Muscle of back (tissue), 13 donors: ENCODE measurements at places on chromosomes 12 and 14. TPM values are rescaled to one million over a fixed set of nuclear protein-coding genes. Genes with fewer than 3 reads are reported as not detected.

ELK3 gene
- 42.2 TPM for polyA plus RNA-seq

SYCP3 gene
- polyA plus RNA-seq = 0.47 TPM

PPP1R36 gene
- polyA plus RNA-seq = 0.33 TPM

GLIPR1L2 gene
- 1.5 TPM for polyA plus RNA-seq

DHH gene
- polyA plus RNA-seq = 0.63 TPM

PTGER2 gene
- 1.1 TPM for polyA plus RNA-seq

DNA sequence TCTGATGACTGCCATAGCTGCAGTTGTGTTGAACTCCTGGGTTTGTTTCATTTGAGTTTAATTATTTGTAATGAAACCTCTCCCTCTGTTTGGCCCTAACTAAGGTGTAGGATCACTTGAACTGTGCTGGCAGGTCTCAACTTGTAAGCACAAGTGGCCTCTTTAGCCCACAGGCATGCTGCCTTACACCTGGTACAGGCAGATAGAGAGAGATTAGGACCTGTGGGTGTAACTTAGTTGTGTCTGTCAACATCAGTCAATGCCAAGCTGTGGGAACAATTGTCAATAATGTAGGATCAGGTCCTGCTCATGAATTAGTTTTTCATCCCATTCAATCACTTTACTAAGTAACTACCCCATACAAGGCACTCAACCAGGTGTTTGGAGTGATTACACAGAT is 263.0 kb upstream of the G2E3 start:
- no peak for DNase-seq

DNA sequence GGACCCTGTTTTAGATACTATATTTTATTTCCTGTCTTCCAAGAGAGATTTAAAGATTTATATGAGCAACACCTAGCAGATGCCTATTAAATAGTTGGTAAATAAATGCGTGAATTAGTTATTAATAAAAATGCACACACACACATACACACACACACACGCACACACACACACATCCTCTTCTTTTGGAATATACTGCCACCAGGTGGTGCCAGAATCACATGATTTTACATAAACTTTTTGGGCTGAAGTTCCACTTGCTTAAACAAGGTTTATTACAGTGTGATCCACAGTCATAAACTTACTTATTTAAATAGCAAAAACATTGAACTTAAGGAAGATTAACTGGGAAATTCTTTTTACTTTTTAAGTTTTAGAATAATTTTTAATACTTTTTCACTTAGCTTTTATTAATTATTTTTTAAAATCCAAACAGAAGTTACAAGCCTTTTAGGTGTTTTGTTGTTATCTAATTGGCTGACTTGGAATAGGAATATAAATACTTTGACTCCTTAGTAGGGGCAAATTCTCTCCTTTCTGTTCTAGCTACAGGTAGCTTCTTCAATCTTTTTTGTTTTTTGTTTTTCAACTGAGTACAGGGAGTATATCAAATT is 17.5 kb downstream of the RAD51B start:
- DNase-seq = peak; percentile 76

- no peak for DNase-seq
Observed at GRCh38 chr12:25054783-25055144, 105.9 kb upstream of the BCAT1 start.

DNA sequence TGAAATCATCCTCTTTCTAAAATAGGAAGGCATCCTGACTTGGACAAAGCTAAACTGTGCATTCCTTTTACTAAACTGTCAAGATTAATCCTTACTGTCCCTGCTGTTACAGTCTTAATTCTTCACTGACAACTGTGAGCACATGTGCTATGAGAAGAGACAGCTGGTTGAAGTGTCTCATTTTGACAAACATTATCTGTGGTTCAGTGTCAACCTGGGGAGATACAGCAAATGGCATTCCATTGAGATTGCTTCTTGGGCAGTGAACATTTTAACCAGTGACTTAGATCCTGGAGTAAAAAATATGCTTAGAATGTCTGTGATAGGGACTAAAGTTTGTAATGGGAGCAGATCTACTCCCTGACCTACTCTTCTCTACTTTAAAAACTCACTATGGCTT is 552.6 kb upstream of the ATP2B1 start:
- DNase-seq = peak; percentile 39

GRCh38 chr12:111431772-111432171 is 26.0 kb downstream of the SH2B3 start:
- no peak for DNase-seq

DNA sequence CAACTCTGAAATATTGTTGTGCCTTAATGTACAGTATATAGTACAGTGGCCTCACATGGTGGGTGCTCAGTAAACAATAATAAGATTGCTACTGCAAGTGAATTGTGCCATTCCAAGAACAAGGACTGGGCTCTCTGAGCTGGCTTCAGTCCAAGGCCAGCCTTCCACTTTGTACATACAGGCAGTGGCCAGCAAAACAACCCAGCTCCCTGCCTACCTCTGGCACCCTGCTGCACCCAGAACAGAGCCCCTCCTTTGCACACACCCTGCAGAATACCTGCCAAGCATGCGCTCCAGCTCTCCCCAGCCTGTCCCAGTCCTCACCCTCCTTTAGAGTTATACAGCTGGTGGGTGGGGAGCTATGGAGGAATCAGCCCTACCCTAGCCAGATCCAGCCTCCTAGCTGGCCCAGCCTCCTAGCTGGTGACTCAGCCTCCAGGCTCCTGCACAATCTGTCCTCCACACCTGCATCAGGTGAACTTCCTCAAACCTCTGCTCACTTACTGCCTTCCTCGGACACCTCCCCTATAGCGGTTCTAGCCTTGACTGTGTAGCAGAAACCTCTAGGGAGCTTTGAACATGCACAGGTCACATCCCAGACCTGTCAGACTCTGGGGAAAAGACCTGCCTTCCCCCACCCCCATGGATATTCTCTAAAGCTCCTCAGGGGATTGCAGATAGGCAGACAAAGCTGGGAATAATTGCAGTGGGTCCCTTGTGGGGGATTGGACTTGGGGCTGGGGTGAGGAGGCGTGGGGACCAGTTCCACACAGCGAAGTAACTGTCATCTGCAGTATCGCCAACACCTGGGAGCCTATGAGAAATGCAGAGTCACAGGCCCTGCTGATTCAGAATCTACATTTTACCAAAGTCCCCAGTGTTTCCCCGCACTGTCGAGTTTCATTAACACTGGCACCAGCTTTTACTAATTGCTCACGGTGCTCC is 17.9 kb downstream of the ZDHHC22 start:
- no peak for DNase-seq

DNA sequence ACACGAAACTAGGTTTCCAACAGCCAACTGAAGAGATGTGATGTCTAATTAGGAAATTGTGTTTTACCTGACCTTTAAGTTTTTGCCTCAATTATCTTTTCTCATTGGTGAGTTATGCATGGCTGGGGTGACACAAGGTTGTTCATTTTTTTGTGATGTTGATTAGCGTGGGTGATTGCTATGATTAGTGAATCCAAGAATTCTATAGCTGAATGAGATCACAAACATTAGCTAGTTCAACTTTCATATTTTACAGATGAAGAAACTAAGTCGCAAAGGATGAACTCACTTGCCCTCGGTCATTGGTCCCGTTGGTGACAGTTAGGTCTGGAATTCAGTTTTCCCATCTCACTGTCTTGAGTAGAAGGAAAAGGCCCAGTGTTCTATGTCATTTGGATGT is 32.6 kb upstream of the LMNTD1 start:
- no peak for DNase-seq

DNA sequence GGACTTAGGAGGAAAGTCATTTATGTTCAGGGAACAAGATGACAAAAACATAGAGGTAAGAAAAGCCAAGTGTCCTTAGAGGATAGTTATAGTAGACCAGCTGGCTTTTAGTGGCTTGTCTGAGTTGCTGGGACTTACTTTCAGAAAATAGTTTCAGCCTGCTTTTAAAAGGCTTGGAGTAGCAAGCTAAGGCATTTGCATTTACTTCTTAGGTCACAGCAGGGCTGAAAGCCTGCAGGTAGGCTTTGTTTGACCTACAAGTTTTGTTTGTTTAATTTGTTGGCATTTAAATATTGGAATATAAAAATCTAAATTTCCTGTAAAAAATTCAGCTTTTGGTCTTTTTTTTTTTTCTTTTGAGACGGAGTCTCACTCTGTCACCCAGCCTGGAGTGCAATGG is 5.1 kb downstream of the ACSS3 start:
- no peak for DNase-seq

- peak; percentile 38 for DNase-seq
Observed at GRCh38 chr12:69639400-69640016, 28.8 kb upstream of the LRRC10 start.

- DNase-seq = no peak
Observed at GRCh38 chr14:75811136-75811829, 150.2 kb downstream of the TTLL5 start.

GRCh38 chr14:64812412-64812811 is 67.3 kb downstream of the SPTB start:
- no peak for DNase-seq

GRCh38 chr14:21168055-21168454 is 12.2 kb upstream of the OR5AU1 start:
- no peak for DNase-seq

GRCh38 chr14:79584679-79585078 is 626.6 kb downstream of the DIO2 start:
- DNase-seq = no peak

GRCh38 chr12:6753772-6754356 is 923 bp upstream of the MLF2 start:
- no peak for DNase-seq

DNA sequence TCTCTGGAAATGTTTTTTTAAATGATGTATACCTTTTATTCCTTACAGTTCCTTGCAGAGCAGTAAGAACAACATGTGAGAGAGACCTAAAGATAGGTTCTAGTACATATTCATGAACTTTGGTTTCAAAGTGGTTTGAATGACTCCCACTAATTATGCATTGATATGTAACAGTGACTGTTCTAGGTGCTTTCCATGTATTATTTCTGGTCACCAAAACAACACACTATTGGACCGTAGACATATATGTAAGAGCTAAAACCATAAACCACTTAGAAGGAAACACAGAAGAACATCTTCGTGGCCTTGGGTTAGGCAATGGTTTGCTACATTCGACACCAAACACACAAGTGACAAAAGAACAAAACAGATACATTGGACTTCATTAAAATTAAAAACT is 37.9 kb downstream of the SOX5 start:
- DNase-seq = no peak

GRCh38 chr12:63440048-63440447 is 228.2 kb downstream of the DPY19L2 start:
- no peak for DNase-seq

DNA sequence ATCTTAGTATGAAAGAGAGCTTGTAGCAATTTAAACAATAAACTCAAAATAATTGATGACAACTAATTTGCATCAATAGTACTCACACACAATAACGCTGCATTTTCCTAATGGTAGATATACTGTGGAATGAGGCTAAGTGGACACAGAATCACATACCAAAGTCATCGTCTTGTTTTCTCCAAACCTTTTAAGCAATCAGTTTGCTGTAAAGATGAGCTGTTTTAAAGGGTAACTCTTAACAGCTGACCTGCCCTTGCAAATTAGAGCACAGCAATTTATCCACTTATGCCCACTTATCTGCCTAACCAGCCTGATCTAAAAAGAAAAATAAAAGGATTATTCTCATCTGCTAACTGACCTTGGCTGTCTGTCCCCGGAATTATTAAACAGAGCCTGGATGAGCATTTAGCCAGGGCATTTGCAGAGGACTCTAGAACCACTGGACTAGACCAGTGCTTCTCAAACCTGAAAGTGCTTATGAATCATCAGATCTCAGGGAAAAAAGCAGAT is 174.3 kb upstream of the BCL2L14 start:
- DNase-seq = no peak
